ENCODE measurements at places on chromosomes 16 and 17. TPM values are rescaled to one million over a fixed set of nuclear protein-coding genes. Genes with fewer than 3 reads are reported as not detected.

GRCh38 chr16:87186446-87186845 lies 130.7 kb downstream of the C16orf95 start:
- no peak for DNase-seq

GRCh38 chr17:65294181-65294719 lies 157.1 kb downstream of the RGS9 start:
- peak; percentile 57 for DNase-seq

DNA sequence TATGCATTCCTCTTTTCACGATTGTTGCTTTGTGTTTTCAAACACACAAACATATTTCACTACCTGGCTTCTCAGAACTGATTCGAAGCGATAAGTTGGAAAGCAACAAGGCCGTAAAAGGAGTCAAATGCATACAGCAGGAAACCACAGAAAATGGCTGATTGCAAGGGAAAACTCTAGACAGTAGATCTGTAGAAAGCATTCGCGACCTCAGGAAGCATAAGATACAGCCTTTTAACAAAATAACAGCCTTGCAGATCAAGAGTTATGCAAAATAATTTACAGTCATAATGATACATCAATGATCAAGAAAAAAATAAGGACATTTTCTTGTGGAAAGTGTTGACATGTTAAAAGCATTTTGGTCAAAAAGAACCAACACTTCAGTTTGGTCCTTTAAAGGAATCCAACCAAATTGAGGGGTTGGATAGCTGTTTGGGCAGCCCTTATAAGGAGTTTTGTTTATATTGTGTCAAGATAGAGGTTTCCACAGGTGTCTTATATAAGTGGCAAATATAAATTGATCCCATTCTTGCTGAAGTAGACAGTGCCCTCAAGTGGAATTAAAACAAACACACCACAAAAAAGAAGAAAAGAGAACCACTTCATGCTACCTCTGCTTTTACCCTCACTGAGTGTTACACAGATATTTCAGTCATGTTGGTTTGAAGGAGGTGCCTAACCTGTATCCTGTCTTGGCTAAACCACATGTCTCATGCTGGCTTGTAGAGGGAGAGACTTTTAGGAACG lies 5.5 kb downstream of the CYLD start:
- DNase-seq: peak; percentile 37

DNA sequence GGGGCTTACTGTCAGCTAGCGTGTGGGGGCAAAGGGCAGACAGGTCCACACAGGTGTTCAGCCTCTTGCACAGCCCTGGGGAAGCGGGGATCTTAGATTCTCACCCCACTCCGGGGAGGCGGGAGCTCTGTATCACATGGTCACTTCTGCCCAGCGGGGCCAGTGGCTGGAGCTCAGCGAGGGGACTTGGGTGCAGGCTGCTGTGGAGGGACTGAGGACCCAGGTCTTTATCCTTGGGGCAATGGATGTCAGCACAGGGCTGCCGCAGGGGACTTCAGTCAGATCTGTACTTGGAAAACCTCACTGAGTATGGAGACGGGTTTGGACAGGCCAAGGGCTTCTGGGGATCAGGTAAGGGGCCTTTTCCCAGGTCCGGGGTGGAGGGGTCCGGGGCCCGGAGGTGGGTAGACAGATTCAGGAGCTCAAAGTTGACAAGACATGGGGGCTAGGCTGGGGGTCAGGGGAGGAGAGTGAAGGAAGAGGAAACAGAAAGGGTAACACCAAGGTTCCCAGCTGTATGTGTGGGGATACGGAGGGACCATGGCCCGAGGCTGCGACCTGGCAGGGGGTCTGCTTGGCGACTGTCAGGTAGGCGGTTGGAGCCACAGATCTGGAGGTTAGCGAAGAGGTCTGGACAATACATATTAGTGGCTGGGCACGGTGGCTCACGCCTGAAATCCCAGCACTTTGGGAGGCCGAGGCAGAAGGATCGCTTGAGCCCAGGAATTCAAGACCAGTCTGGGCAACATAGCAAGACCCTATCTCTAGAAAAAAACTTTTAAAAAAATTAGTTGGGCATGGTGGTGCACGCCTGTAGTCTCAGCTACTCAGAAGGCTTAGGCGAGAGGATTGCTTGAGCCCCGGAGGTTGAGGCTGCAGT lies 15.1 kb upstream of the BAIAP2 start:
- no peak for DNase-seq

- DNase-seq: no peak
These were observed 18.3 kb upstream of the EFCAB13 start for GRCh38 chr17:47305302-47305923.

The KRT33A gene
- polyA plus RNA-seq: not detected

The RMI2 gene
- polyA plus RNA-seq: 12.4 TPM

Data from large intestine (tissue), 12 donors.